ENCODE measurements at places on chromosomes 13 and 19. TPM values are rescaled to one million over a fixed set of nuclear protein-coding genes. Genes with fewer than 3 reads are reported as not detected.

The ANKLE1 gene
- total RNA-seq = 0.23 TPM

GRCh38 chr19:58482372-58482771 lies 6.2 kb downstream of the ZNF446 start:
- DNase-seq = no peak

- peak; percentile 56 for DNase-seq
These were observed 16.7 kb downstream of the SYDE1 start for GRCh38 chr19:15123900-15124299.

- DNase-seq = no peak
These were observed 10.3 kb downstream of the SH3GL1 start for GRCh38 chr19:4390017-4390566.

GRCh38 chr13:109657395-109657794 lies 129.0 kb downstream of the IRS2 start:
- DNase-seq = no peak

- no peak for DNase-seq
These were observed 369.9 kb upstream of the SLC10A2 start for GRCh38 chr13:103436057-103436654.
